Mammary epithelial cell (primary cell): ENCODE measurements at places on chromosomes 7 and 10. TPM values are rescaled to one million over a fixed set of nuclear protein-coding genes. Genes with fewer than 3 reads are reported as not detected.

DNA sequence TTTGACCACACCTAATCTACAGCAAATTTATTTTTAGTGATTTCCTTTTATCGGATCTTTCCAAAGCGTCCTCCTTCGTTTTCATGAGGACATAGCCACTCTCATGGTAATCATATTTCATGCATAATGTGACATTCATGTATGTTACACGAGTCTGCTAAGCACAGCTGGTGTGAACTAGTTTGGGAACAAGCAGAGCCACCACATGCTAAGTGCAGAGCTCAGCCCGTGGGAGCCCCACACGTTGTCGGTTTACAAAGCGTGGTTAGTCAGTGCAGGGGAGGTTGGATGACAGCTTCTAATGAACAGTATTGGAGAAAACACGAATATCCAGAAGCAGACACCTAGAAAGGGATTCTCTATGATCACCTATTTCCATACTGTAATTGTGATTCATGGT, 78.4 kb upstream of the GJD4 start:
- DNase-seq, result no peak

Gene MMP21
- polyA plus RNA-seq, result not detected

Gene CACNA2D1
- 0.85 TPM for polyA plus RNA-seq

Gene PNLIP
- not detected for polyA plus RNA-seq

- no peak for DNase-seq
Measured at GRCh38 chr10:43749940-43750552, 101.4 kb upstream of the ZNF32 start.

Gene RAMP3
- polyA plus RNA-seq, result not detected

- DNase-seq, result no peak
Measured at GRCh38 chr10:118307220-118307619, 34.9 kb downstream of the FAM204A start.

- DNase-seq, result no peak
Measured at GRCh38 chr7:124460555-124460954, 305.0 kb downstream of the GPR37 start.

DNA sequence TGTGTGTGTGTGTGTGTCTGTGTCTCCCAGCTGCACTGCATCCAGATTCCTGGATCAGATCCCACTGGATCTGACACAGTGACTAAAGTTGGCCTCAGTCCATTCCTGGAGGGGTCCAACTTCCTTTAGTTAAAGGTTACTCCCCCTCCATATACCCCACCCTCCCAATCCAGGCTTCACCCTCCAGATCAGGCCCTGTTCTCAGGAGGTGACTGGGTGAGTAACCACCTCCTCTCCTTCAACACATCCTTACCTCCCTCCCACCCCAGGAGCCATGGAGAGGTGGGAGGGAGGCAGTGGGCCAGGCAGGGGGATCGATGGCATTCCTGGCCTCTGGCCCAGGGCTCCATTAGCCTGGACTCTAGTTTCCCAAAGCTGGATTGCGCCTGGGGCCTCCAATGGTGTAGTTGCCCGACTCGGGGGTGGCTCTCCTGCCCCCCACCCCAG, 11.3 kb downstream of the KCNIP2 start:
- DNase-seq, result no peak

- peak; percentile 37 for DNase-seq
Measured at GRCh38 chr10:109587366-109587765, 335.9 kb downstream of the XPNPEP1 start.

- DNase-seq, result peak; percentile 46
Measured at GRCh38 chr7:110921595-110922151, 169.3 kb upstream of the LRRN3 start.

DNA sequence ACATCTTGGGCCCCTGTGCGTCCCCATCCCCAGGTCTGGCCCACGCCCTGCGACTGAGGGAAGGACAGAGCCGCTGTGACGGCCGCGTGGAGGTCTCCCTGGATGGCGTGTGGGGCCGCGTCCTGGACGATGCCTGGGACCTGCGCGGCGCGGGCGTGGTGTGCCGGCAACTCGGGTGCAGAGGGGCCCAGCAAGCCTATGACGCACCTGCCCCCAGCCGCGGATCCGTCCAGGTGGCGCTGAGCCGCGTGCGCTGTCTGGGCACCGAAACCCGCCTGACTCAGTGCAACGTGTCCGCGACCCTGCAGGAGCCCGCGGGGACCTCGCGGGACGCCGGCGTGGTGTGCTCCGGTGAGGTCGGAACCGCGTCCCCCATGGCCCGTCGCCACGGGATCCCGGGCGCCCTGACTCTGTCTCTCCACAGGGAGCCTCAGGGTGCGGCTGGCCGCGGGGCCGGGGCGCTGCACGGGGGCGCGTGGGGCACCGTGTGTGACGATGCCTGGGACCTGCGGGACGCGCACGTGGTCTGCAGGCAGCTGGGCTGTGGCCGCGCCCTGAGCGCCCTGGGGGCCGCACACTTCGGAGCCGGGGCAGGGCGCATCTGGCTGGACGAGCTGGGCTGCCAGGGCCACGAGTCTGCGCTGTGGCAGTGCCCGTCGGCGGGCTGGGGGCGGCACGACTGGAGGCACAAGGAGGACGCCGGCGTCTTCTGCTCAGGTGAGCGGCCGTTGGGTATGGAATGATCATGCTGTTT, 5.9 kb downstream of the SCART1 start:
- DNase-seq, result no peak

DNA sequence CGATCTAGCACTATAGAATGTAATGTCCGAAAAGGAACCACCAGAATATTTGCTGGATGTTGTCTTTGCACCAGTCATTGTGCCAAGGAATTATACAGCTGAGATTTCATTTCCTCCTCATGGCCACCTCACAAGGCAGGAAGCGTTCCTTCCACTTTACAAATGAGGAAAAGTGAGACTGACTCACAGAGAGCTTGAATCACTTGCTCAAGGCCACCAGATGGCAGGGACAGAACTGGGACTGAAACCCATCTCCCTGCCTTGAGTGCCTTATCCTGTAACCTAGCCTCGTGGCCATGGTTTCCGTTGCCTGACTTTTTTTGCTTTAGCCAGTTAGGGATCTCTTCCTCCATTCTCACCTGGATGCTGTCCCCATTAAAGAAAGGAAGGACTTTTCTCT, 44.7 kb upstream of the PDZD8 start:
- peak; percentile 31 for DNase-seq

Gene SLC37A3
- polyA plus RNA-seq, result 25.0 TPM

GRCh38 chr7:142240546-142240945, 17.3 kb downstream of the PRSS58 start:
- no peak for DNase-seq

- no peak for DNase-seq
Measured at GRCh38 chr7:141685285-141686023, 16.5 kb downstream of the DENND11 start.

- DNase-seq, result no peak
Measured at GRCh38 chr7:89495704-89496103, 658.6 kb upstream of the STEAP1 start.

- DNase-seq, result peak; percentile 60
Measured at GRCh38 chr7:120052884-120053382, 220.0 kb upstream of the KCND2 start.

DNA sequence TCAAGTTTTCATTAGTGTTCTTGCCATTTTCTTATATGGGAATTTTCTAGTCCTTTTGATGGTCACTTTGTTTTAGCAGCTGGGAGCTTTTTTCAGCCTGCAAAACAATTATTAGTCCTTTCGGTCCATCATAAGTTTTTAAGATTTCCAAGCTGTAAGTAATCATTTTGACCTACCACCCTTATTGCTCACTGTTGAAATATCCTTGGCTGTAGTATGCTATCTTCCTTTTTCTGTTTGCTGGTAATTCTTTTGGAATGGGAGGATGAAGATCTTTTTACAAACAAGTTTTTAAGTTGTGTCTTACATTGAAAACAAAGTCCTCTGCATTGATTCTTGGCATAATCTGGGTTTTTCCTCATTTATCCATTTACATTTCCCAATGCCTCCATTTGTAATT, 24.0 kb downstream of the BZW2 start:
- DNase-seq, result no peak

- DNase-seq, result no peak
Measured at GRCh38 chr7:128874140-128875031, 11.7 kb downstream of the ATP6V1F start.

Gene CTAGE8
- polyA plus RNA-seq, result 1.4 TPM

GRCh38 chr7:88789480-88790064, 6.0 kb downstream of the TEX47 start:
- DNase-seq, result peak; percentile 11

Gene PAPSS2
- 6.8 TPM for polyA plus RNA-seq

Gene PROSER2
- 20.4 TPM for polyA plus RNA-seq

Gene DIP2C
- 0.10 TPM for polyA plus RNA-seq

Gene AKR1C8
- not detected for polyA plus RNA-seq

DNA sequence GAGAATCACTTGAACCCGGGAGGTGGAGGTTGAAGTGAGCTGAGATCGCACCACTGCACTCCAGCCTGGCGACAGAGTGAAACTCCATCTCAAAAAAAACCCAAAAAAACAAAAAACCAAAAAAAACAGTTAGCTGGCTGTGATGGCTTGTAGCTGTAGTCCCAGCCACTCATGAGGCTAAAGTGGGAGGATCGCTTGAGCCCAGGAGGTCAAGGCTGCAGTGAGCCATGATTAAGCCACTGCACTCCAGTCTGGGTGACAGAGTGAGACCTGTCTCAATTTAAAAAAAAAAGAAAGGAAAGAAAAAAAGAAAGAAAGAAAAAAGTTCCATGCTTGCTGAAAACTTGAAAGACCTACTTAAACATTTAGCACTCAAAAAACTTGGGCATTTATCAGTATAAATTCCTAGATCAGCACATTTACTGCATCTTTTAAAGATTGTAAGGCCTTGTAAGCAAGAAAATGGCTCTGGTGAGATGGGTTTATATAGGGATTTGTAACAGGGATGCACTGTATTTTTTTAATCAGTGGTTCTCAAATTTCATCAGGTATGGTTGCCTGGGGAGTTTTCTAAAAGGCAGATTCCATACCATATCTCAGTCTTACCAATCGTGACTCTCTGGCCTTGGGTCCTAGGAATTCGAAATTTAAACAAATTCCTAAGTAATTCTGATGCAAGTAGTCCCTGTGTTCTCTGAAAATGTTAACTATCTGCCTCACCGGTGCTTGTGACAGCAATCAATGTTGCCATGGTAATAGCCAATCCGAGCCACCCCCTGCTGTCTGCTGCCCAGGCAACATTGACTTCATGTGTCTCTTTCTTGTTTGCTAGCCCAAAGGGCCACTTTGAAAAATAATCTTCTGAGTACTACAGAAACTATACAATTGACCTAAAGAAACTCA, 11.5 kb upstream of the NT5C2 start:
- no peak for DNase-seq

Gene HYAL4
- 0.87 TPM for polyA plus RNA-seq

Gene CYP3A4
- not detected for polyA plus RNA-seq

- no peak for DNase-seq
Measured at GRCh38 chr7:74344132-74344496, 54.9 kb downstream of the CLIP2 start.

Gene NANOS1
- 2.1 TPM for polyA plus RNA-seq

Gene SPDYE1
- polyA plus RNA-seq, result not detected

Gene TOMM7
- 267 TPM for polyA plus RNA-seq

GRCh38 chr7:44738876-44739665, 9.6 kb upstream of the ZMIZ2 start:
- no peak for DNase-seq

DNA sequence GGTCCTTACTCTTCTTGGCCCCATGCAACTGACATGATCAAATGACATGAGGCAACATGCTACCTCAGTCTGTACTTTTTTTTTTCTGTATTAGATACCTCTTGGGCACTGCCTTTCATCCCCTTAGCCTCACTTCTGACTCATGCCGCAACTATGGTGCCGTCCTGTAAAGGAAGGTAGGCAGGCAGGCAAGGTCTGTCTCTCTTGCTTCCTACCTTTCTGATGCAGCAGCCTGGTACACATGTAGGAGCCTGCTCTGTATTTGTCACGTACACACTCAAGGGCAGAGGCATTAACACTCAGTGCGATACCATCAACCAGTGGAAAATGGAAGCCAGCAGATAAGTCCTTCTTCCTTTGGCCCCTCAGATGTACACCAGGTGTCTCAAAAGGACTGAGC, 146.7 kb downstream of the ATE1 start:
- peak; percentile 93 for DNase-seq

Gene MRC1
- 0.01 TPM for polyA plus RNA-seq

Gene CALCR
- polyA plus RNA-seq, result not detected

DNA sequence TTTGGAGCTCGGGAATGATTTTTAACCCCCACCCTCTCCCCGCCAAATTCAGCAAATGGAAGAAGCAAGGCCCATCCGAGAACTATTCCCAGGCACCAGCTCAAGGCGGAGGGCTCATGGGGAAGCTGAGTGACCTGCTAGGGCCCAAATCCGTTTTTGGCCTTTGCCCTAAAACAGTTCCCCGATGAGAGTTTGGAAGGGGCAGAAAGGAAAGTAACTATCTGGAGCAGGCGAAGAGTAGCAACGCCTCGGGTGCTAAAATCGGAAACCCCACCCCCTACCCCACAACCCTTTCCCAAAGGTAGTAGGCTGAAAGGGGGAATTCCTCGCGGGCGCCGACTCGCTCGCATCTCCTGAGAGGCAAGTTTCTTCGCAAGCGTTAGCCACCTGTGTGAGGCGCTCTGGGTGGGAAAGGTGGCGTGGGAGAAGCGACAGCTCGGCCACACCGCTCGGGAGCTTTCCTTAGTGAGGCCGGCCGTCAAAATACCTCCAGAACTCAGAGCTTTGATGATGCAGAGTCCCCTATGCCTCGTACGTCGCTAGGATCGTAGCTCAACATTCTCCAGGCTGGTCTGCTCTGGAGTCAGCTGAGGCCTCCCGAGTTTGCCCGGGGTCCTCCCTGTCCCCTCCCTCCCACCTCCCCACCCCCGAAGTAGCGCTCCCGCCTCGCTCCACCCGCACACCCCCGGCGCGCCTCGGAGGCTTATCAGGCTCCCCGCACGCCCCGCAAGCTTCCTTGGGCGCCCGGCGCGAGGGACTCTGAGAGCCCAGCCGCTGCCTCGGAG, 642 bp upstream of the PRKG1 start:
- peak; percentile 10 for DNase-seq

Gene MKI67
- polyA plus RNA-seq, result 20.8 TPM
